Bronchial epithelial cell (primary cell): ENCODE measurements at places on chromosomes 1 and 21. TPM values are rescaled to one million over a fixed set of nuclear protein-coding genes. Genes with fewer than 3 reads are reported as not detected.

GSTM1 gene
- total RNA-seq = 0.90 and 2.6 TPM in 2 replicates

BMP8B gene
- 0.90 and 1.3 TPM in 2 replicates for total RNA-seq

NVL gene
- 15.5 and 23.7 TPM in 2 replicates for total RNA-seq

GRCh38 chr1:34682452-34683223, 72.2 kb upstream of the GJB5 start:
- no peak for DNase-seq

DNA sequence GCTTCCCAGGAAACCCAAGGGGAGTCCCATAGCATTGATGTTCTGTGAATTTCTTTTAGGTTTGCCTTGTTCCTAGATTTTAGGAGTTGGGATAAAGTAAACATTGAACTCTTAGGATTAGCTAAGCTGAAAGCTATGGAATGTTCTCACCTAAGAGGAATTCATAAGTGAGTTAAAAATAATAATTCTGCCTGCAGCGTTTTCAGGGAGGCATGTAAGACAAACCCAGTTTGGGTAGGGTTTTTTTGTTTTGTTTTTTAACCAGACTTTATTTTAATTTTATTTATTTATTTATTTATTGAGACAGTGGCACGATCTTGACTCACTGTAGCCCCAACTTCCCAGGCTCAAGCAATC, 28.9 kb upstream of the CD101 start:
- DNase-seq = peak; percentile 61

DNA sequence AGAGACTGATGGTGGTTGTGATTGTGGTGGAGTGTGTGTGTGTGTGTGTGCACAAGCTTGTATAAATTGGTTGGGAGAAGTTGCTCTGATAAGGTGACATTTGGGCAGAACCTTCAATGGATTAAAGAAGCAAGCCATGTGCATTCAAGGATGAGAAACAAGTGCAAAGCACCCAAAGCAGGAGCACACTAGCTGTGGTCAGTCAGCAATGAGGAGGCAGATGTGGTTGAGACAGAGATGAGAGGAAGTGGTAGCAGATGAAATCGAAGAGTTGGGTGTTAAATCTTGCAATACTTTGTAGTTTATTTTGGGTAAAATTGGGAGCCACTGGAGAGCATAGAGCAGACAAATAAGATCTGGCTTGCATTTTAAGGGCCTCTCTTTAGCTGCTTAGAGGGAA, 4.4 kb upstream of the PGBD5 start:
- DNase-seq = no peak

DNA sequence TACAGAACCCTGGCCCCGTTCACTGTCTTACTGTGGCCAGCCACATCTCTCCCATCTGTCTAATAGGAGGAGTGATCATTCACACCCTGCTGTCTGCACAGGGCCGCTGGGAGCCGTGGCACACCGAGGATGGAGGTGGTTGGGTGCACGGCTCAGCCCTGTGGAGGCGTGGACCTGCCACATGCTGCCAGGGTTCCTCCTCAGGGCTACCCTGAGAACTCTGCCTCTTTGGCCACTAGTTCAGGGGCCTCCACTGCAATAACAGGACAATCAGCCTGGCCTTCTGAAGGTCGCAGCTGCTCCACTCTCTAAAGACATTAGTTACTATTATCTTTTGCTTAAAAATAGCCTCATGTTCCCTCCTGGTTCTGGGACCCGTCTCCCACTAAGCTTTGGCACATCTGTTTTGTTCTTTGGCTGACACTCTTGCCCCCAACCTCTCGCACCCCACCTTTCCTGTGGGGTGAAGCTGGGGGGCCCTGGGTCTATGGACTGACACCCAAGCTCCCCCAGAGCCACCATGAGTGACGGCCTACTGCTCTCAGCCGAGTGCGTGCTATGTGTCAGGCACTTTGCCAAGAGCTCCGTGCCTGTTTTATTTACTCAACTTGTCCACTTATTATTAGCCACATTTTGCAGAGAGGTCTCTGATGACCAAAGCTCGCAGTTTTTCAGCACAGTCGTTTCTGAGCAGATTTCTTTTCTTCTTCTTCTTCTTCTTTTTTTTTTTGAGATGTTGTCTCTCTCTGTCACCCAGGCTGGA, 66.3 kb downstream of the ARHGEF10L start:
- no peak for DNase-seq

DNA sequence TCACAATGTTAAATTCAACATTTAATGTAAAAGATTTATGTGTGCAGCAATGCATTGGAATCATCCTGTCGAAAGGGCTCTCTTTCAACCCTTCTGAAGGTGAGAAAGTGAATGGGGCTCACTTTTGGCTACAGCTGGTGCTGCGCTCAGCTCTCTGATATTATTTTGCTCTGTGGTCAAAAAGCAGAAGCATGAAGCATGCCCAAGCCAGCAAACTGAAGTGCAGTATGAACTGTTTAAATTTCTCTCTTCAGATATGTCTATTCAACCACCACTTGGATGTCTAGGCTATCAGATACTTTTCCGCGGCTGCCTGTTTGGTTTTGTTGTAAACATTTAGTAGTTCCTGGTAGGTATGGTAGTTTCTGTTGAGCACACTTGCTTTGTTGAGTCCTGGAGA, 216.9 kb upstream of the TMPRSS15 start:
- DNase-seq = no peak
